ENCODE measurements at places on chromosomes 2 and 18.
A peak's percentile ranks its signal among the peaks of the same experiment; 100 is the strongest.

GRCh38 chr2:14634489-14635390, 2.2 kb downstream of the LRATD1 start:
- peak; percentile 53 for DNase-seq

DNA sequence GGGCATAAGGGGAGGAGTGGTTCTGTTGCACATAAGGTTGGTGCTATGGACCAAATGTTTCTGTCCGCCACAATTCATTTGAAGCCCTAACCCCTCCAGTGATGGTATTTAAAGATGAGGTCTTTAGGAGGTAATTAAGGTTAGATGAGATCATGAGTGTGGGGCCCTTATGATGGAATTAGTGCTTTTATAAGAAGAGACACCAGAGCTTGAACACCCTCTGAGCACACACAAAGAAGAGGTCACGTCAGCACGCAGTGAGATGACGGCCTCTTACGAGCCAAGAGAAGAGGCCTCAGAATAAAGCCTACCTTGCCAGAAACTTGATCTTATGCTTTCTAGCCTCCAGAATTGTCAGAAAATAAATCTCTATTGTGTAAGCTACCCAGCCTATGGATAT, 386.4 kb upstream of the CYRIA start:
- DNase-seq, result no peak

DNA sequence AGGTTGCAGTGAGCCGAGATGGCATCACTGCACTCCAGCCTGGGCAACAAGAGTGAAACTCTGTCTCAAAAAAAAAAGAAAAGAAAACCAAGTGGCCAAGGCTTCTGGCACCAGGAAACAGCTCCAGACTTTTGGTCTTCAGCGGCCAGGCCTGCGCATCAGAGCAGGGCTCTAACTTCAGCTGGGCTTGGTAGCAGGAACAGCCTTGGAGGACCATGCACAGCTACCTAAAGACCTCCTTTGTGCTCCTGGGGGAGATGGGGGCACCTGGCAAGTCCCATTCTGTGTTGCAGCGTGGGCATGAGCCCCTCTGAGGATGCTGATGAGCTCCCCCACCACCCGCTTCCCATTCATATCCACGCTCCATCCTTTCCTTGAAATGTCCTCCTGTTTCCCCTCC, 56.4 kb upstream of the SEMA4C start:
- DNase-seq, result no peak

DNA sequence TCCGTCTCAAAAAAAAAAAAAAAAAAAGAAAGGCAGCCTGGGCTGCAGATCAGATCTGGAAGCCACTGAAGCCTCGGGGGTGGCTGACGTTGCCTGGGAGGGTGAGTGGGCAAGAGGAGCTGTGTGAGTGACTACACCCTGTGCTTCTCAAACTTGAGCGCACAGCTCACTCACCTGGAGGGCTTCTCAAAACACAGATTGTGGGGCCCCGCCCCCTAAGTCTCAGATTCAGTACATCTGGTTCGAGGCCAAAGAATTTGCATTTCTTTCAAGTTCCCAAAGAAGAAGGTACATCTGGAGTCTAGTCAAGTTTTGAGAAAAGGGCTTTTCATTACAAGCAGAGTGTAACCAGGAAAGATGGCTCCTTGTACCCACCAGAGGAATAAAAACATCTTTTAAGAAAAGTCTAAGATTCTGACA, 97.7 kb upstream of the CAB39 start:
- no peak for DNase-seq

- DNase-seq, result no peak
Observed at GRCh38 chr18:62210138-62210537, 23.1 kb downstream of the RELCH start.

GRCh38 chr2:144950899-144951560, 431.1 kb upstream of the ZEB2 start:
- no peak for DNase-seq

GRCh38 chr18:46374850-46375249, 270.7 kb downstream of the HAUS1 start:
- DNase-seq, result no peak

DNA sequence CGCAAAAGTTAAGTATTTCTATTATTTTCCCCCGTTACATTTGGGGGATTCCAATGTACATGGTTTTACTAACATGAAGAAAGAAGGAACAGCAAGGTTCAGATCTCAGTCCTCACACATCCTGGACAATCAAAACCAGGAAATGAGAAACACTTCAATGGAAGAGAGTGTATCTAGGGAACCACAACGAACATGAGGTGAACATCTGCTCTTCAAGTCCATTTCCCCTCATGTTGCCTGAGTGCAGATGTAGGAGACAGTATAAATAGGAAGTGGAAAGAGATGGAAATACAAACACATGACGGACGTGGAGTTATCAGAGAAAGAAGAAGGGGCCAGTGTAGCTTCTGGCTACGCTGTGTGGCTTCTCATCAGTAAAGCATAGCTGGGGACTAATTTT, 52.6 kb downstream of the CHN1 start:
- DNase-seq, result no peak

- DNase-seq, result no peak
Observed at GRCh38 chr2:70477441-70477844, 76.2 kb downstream of the TGFA start.

GRCh38 chr2:138124521-138124920, 160.2 kb downstream of the HNMT start:
- no peak for DNase-seq

DNA sequence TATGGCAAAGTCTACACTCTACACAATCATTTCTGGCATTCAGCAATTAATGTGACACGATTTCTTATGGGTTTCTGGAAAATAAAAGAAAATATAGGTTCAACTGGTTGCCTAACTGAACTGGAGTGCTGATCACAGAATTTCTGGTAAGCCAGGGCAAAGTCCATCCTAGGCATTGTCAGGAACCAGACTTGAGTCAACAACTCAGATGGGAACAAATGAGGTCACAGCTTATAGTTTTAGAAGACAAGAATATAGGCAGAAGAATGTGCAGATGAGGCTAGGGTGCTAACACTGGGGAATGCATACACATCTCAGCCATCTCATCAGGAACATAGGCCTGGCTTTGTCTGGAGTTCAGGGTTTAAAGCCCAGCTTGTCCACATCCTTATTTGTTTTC, 317.2 kb upstream of the ID2 start:
- DNase-seq, result no peak

- no peak for DNase-seq
Observed at GRCh38 chr2:59084326-59084725, 843.2 kb upstream of the FANCL start.

DNA sequence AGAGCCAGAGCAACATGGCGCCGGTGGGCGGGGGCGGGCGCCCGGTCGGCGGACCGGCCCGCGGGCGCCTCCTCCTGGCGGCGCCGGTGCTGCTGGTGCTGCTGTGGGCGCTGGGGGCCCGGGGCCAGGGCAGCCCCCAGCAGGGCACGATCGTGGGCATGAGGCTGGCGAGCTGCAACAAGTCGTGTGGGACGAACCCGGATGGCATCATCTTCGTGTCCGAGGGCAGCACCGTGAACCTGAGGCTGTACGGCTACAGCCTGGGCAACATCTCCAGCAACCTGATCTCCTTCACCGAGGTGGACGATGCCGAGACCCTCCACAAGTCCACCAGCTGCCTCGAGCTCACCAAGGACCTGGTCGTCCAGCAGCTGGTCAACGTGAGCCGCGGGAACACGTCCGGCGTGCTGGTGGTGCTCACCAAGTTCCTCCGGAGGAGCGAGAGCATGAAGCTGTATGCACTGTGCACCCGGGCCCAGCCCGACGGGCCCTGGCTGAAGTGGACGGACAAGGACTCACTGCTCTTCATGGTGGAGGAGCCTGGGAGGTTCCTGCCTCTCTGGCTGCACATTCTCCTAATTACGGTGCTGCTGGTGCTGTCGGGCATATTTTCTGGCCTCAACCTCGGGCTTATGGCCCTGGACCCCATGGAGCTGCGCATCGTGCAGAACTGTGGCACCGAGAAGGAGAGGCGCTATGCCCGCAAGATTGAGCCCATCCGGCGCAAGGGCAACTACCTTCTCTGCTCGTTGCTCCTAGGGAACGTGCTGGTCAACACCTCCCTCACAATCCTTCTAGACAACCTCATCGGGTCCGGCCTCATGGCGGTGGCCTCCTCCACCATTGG, 507 bp downstream of the CNNM4 start:
- no peak for DNase-seq

- DNase-seq, result no peak
Observed at GRCh38 chr2:138274421-138275291, 226.9 kb upstream of the SPOPL start.

DNA sequence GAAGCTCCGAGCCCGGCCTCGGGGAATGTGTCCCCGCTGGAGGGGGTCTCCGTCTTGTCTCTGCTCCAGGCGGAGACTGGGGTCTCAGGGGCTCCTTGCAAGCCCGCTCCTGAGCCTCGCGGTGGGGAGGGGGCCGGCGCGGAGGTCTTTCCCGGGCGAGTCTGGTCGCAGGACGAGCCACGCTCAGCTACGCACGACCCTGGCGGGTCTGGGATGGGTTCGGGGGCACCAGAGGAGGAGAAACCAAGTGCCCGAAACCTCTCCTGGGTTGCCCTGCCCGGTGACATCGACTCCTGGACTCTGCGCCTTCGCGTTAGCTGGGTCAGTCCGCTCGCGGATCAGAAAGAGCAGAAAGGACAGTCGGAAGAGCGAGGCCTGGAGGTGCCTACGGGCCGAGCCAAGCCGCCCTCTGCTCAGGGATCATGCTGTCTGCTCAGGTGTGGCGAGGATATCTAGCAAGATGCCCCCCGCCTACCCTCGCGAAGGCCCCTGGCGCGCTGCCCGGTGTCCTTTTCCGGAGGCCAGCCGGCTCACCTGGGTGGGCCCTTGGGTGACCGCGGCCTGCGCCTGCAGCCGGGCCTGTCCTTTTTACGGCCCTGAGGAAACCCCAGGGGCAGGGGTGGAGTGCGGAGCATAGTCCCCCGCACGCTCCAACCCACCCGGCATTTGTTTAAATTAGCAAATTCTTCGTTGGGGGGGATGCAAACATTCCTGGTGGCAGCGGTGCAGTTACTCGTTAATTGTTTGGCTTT, 58.7 kb downstream of the SNORC start:
- DNase-seq, result no peak

GRCh38 chr18:24702001-24702515, 241.6 kb downstream of the HRH4 start:
- DNase-seq, result no peak

- DNase-seq, result no peak
Observed at GRCh38 chr2:240178564-240178963, 38.1 kb upstream of the OTOS start.

DNA sequence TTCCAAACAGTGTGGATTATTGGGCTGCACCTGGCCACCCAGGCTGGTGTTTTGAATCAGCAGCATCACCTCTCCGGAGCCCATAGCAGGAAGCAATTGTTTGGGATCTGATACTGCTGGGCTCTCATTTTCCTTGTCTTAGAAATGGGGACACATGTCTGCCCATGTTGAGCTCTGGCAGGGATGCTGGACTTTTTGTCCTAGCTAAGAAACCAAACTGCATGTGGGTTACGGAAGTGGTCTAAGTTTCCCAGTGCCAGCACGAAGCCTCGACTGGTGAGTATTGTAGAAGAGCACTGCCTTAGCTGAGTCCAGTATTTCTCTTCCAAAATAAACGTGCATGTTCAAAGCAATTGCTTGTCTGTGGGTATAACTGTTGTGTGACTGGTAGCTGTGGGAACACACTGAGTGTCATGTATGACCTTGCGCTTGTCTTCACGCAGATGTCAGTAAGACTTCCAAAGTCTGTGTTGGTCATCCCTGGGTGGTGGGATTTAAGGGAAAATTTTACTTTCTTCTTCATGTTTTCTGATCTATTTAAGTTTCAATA, 43.6 kb downstream of the SH3RF3 start:
- DNase-seq, result no peak

- DNase-seq, result no peak
Observed at GRCh38 chr18:30208546-30208945, 834.0 kb downstream of the DSC3 start.

DNA sequence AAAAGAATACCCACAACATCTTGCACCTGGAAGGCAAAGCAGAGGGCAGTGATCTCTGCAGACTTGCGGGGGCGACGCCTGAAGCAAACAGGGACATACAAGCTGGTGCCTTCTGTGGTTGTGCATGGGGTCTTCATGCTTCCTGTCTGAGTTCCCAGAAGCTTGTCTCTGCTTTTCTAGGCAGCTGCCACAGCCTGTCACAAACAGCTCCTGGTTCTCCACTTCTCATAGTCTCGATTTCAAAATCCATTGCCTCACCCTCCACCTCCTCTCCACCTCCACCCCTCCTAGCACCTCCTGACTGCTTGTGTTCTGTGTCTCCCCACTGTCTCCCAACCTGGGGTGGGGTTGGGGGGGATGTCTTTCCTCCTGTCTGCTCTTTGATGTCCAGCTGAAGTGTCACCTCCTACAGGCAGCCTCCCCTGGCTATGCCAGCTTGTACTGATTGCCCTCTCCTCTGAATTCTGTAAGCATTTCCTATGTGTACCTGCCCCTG, 1.7 kb upstream of the PROC start:
- peak; percentile 50 for DNase-seq

DNA sequence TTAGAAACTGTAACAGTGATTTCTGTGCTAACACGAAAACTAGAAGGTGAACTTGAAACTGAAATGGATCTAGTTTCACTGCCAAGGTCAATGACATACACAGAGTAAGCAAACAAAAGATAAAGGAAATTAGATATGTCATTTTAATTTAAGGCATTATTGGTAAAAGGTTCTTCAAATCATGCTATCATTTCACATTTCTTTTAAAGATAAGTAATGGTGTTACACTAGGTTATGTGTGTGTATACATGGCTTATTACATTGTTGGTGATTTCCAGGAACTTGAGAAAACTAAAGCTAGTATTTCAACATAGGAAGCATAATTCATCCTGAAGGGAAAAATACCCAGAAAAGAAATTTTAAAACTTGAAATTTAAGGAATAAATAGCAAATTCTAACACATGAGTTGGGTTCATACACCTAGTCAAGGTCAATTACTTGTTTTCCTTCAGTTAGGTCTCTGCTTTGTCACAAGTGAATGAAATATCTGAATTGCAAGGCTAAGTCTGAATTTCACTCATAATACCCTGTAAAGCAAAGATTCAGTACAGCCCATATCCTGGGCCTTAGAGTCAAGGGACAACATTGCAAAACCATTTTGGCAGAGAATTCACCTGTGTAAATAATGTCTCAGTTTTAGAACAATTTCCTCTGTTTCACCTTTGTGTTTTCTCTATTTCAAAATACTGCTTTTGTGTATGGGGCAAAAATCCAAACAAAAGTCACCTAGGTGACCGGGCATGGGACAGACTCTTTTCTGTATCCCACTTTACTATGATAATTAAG, 141.6 kb downstream of the SRBD1 start:
- no peak for DNase-seq

- no peak for DNase-seq
Observed at GRCh38 chr18:7742224-7742623, 175.1 kb downstream of the PTPRM start.

GRCh38 chr2:96341641-96342040, 6.1 kb downstream of the NCAPH start:
- DNase-seq, result no peak

- DNase-seq, result no peak
Observed at GRCh38 chr2:48131539-48132270, 225.4 kb upstream of the FBXO11 start.

DNA sequence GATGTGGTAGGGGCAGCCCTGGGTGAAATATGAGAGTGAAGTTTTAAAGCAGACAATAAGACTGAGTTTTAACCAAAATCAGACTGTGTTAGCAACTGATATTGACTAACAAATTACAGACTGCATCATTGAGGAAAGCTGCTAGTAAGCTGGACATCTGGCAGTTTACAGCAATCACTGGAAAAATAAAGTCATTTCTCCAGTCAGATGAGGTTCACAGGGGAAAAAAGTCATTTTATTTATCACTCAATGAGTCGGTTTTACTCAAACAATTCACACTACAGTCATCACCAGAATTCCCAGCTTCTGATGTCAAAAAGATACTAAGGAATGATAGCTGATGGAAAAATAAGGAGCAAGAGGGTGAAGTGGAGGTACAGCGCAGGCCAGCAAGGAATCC, 10.5 kb upstream of the TMEM177 start:
- no peak for DNase-seq

Data from hematopoietic multipotent progenitor cell (in vitro differentiated cells).